Activated CD4-positive, alpha-beta memory T cell treated with anti-CD3 and anti-CD28 coated beads for 36 hours (primary cell): ENCODE measurements at places on chromosomes 12 and 14. TPM values are rescaled to one million over a fixed set of nuclear protein-coding genes. Genes with fewer than 3 reads are reported as not detected.
A peak's percentile ranks its signal among the peaks of the same experiment; 100 is the strongest.

GRCh38 chr14:96594961-96595360 is 92.8 kb downstream of the PAPOLA start:
- peaks cover 8% of the 10 kb centered on the region for H3K4me1 ChIP-seq
- DNase-seq: no peak
- H3K4me3 ChIP-seq: no peak overlapping the region
- no peak overlapping the region for H3K27ac ChIP-seq
- no peaks in the 10 kb centered on the region for H3K36me3 ChIP-seq
- H3K27me3 ChIP-seq: peaks cover 3% of the 10 kb centered on the region

DNA sequence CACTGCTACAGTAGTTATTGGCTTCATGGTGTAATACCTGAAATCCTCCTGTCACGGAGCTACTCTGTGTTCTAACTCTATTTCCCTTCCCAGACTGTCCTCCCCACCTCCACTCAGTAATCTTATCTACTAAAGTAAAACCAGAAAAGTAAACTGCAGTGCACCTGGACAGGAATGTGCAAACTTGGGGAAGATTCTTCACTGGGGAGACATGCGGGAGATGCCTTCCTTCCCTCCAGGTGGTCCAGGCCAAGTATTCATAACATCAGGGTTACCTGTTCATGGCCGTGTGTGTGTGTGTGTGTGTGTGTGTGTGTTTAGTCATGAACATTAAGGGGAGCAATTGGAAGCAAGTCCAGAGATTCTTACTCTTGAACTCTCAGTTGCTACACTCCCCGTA is 84.1 kb downstream of the IFNG start:
- H3K27ac ChIP-seq: no peak overlapping the region
- H3K36me3 ChIP-seq: no peaks in the 10 kb centered on the region
- peaks cover 11% of the 10 kb centered on the region for H3K4me1 ChIP-seq
- no peaks in the 10 kb centered on the region for H3K27me3 ChIP-seq

- H3K27me3 ChIP-seq: peaks cover 50% of the 10 kb centered on the region
- H3K4me3 ChIP-seq: no peak within 1 kb of the TSS
- H3K36me3 ChIP-seq: no peaks in the 10 kb centered on the region
- H3K4me1 ChIP-seq: no peaks in the 10 kb centered on the region
- DNase-seq: no peak
These were observed at the start of gene TSPAN11 for GRCh38 chr12:30926243-30927221. Gene TSPAN11, plus strand, starts transcription at chr12:30926748. Its CDS starts 27,244 bp downstream, at chr12:30953992.

- peak overlapping the region; percentile 52 for H3K27ac ChIP-seq
- peaks cover 24% of the 10 kb centered on the region for H3K36me3 ChIP-seq
- no peak for DNase-seq
- peaks cover 44% of the 10 kb centered on the region for H3K4me1 ChIP-seq
These were observed 30.5 kb upstream of the AP4S1 start for GRCh38 chr14:30994681-30995620.

GRCh38 chr14:74567646-74568379 is 44.2 kb downstream of the LTBP2 start:
- no peak for DNase-seq
- H3K27me3 ChIP-seq: peaks cover 2% of the 10 kb centered on the region
- H3K27ac ChIP-seq: no peak overlapping the region
- H3K4me1 ChIP-seq: peaks cover 16% of the 10 kb centered on the region
- no peak overlapping the region for H3K4me3 ChIP-seq

GRCh38 chr14:59359431-59360124 is 105.6 kb downstream of the GPR135 start:
- no peak overlapping the region for H3K4me3 ChIP-seq
- no peak overlapping the region for H3K27ac ChIP-seq
- DNase-seq: no peak
- H3K27me3 ChIP-seq: no peaks in the 10 kb centered on the region
- peaks cover 3% of the 10 kb centered on the region for H3K4me1 ChIP-seq

GRCh38 chr14:90810806-90811205 is 5.4 kb downstream of the TTC7B start:
- H3K4me1 ChIP-seq: peaks cover 3% of the 10 kb centered on the region
- H3K4me3 ChIP-seq: no peak overlapping the region
- H3K27me3 ChIP-seq: peaks cover 4% of the 10 kb centered on the region
- no peak for DNase-seq
- no peak overlapping the region for H3K27ac ChIP-seq

DNA sequence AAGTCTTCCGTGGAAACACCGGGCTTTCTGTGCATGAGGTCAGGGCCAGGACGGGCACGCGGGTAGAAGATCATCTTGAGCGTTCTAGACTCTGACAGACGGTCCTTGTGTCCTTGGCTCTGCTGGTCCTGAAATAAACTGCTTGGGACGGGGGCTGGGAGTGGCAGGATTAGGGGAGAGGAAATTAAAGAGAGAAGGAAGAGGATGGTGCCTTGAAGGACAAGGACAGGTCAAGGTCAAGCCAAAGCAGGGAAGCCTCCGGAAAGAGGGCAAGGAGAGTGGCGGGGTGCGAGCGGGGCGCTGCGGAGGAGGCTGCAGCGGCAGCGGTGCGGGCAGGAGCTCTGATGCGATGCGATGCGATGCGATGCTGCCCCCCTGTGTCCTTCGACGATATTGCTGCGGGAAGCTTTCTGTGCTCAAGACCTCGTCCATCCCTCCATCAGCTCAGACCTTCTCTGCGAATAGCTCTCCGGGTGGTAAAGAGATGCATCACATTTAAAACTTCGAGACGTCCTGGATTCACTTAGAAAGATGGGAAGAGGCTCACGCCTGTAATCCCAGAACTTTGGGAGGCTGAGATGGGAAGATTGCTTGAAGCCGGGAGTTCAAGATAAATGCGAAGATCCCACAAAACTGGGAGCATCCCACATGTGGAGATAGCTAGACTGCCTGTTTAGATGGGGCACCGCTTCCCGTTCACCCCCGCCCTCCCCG is 110.1 kb upstream of the TMEM132D start:
- H3K4me3 ChIP-seq: no peak overlapping the region
- H3K27me3 ChIP-seq: peaks cover 11% of the 10 kb centered on the region
- H3K4me1 ChIP-seq: no peaks in the 10 kb centered on the region

- H3K36me3 ChIP-seq: no peaks in the 10 kb centered on the region
- no peak overlapping the region for H3K4me3 ChIP-seq
- H3K27ac ChIP-seq: no peak overlapping the region
- no peak for DNase-seq
These were observed 982.0 kb upstream of the TMEM132C start for GRCh38 chr12:127284870-127285431.

LPCAT3 gene
- 18.3 TPM for total RNA-seq

STXBP6 gene
- not detected for total RNA-seq

ADCY4 gene
- 1.6 TPM for total RNA-seq
